ENCODE measurements at places on chromosomes 7 and 10. TPM values are rescaled to one million over a fixed set of nuclear protein-coding genes. Genes with fewer than 3 reads are reported as not detected.

The WNT8B gene
- not detected for total RNA-seq

The WDR86 gene
- total RNA-seq: 0.26 TPM

The PDK4 gene
- 37.9 TPM for total RNA-seq

The AGAP5 gene
- total RNA-seq: 2.4 TPM

The ELMO1 gene
- total RNA-seq: 4.0 TPM

The ABCB1 gene
- 0.46 TPM for total RNA-seq

The RAB19 gene
- not detected for total RNA-seq

The CPA1 gene
- total RNA-seq: not detected

The OPN1SW gene
- total RNA-seq: not detected

The ZNF736 gene
- total RNA-seq: 0.02 TPM

The EPO gene
- not detected for total RNA-seq

The FAM237B gene
- total RNA-seq: 0.04 TPM

The RADIL gene
- total RNA-seq: 1.7 TPM

The GNAI1 gene
- total RNA-seq: 27.2 TPM

The FANK1 gene
- total RNA-seq: 1.9 TPM

The CEP55 gene
- 73.3 TPM for total RNA-seq

The PNLIPRP2 gene
- total RNA-seq: 0.11 TPM

The ARHGAP19 gene
- 5.2 TPM for total RNA-seq

The VWA2 gene
- total RNA-seq: 0.06 TPM
